ENCODE measurements at places on chromosomes 1 and 21. TPM values are rescaled to one million over a fixed set of nuclear protein-coding genes. Genes with fewer than 3 reads are reported as not detected.

NAXE gene
- 64.4 TPM for total RNA-seq

HOOK1 gene
- 43.3 TPM for total RNA-seq

- H3K4me1 ChIP-seq = no peaks in the 10 kb centered on the region
- no peaks in the 10 kb centered on the region for H3K27me3 ChIP-seq
- no peak overlapping the region for H3K27ac ChIP-seq
- H3K4me3 ChIP-seq = no peak overlapping the region
- DNase-seq = no peak
Observed at GRCh38 chr1:55935236-55935635, 644.1 kb downstream of the PLPP3 start.

DNA sequence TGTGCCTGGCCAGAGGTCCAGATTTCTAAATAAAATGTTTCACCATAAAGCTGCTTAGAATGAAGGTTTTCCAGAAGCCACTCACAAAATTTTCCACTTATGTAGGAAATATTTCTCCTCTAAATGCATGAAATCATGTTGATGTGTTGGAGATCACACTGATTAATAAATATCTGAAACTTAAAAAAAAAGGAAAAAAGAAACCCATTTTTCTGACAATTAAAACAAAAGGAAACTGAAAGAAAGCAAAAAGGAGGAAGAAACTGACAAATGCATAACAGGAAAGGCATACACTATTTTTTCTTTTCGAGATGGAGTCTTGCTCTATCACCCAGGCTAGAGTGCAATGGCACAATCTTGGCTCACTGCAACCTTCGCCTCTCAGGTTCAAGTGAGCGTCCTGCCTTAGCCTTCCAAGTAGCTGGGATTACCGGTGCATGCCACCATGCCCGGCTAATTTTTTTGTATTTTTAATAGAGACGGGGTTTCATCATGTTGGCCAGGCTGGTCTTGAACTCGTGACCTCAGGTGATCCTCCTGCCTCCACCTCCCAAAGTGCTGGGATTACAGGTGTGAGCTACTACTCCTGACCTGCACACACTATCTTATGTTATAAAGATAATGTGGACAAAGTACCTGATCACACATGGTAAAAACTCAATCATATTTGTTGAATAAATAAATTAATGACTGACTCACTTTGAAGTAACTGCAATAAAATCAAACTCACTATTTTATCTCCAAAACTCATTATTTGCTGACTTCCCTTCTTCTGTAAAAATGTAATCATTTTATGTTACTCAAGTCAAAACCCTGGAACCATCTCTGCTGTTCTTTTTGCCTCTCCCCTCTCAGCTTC, 149.8 kb upstream of the NR5A2 start:
- no peaks in the 10 kb centered on the region for H3K36me3 ChIP-seq
- no peaks in the 10 kb centered on the region for H3K27me3 ChIP-seq
- no peak for DNase-seq
- H3K4me3 ChIP-seq = no peak overlapping the region
- no peaks in the 10 kb centered on the region for H3K4me1 ChIP-seq
- no peak overlapping the region for H3K27ac ChIP-seq

DNA sequence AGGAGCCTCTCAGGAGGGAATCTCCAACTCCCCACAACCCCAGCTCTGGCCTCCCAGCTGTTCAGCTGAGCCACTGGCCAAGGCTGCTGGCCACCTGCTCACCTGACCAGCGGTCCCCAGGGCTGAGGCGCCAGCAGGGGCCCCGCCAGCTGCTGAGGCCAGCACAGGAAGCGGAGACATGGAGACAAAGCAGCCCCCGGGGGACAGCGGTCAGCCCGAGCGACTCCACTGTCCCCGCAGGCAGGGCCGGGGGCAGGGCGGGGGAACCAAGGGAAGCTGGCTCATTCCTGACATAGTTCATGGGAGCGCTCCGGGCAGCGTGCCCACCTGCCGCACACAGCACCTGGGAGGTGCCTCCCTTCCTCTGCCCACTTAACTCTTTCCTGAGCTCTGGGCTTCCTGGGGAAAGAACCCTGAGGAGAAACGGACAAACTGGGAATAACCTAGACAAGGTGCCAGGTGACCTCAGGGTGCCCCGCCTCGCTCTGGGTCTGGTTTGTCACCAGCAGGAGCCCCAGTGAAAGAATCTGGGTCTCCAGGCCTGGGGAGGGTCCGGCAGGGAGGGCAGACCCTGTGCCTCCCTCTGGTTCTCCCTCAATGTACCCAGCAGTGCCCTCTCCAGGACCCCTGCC, 10.7 kb downstream of the EPHA2 start:
- peak; percentile 81 for DNase-seq
- H3K4me3 ChIP-seq = no peak overlapping the region
- H3K36me3 ChIP-seq = no peaks in the 10 kb centered on the region
- H3K27me3 ChIP-seq = no peaks in the 10 kb centered on the region
- peaks cover 11% of the 10 kb centered on the region for H3K4me1 ChIP-seq

DNA sequence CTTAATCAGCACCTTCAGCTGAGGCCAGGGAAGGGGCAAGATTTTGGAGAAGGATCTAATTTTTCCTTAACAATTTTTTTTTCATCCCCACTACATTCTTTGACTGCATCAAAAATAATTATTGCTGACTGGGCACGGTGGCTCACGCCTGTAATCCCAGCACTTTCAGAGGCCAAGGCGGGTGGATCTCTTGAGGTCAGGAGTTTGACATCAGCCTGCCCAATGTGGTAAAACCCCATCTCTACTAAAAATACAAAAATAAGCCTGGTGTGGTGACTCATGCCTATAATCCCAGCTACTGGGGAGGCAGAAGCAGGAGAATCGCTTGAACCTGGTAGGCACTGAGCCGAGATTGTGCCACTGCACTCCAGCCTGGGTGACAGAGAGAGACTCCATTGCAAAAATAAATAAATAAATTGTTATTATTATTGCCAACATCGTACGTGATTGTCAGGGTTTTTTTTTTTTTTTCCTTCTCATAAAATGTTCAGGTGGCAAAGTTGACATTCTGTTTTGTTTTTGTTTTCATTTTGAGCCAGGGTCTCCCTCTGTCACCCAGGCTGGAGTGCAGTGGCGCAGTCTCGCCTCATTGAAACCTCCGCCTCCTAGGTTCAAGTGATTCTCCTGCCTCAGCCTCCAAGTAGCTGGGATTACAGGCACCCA, 37.3 kb upstream of the MORC3 start:
- no peak for DNase-seq
- H3K27me3 ChIP-seq = no peaks in the 10 kb centered on the region
- no peak overlapping the region for H3K4me3 ChIP-seq
- no peak overlapping the region for H3K27ac ChIP-seq
- no peaks in the 10 kb centered on the region for H3K4me1 ChIP-seq

DNA sequence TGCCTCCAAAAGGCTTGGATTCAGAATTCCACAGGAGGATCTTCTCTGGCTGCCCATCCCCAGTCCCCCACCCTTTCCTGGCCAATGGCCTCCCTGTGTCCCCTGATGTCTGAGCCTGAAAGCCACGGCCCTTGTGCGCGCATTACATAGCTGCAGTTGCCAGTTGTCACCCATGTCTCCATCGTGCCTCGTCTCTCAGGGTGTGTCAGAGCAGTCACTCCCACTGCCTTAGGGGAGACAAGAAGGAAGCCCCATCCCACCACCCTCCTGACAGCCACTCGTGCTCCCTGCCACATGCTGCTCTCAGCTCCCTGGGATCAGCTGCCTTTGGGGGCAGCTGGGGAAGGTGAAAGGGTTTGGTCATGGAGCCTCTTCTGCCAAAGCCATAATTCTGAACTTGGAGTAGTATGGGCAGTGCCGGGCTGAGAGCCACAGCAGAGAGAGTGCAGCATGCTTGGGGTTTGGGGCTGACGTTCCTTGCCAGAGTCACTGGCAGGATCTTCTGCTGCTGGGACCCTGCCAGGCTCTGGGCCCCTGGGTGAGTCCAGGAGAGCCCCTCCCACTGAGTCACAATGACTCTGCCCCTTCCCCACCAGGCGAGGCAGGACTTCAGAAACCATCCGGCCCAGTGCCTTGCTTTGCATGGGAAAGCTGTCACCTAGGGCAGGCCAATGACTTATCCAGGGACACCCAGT, 285.9 kb upstream of the VAMP3 start:
- H3K27me3 ChIP-seq = no peaks in the 10 kb centered on the region
- H3K4me3 ChIP-seq = no peak overlapping the region
- H3K4me1 ChIP-seq = no peaks in the 10 kb centered on the region
- H3K27ac ChIP-seq = no peak overlapping the region
- no peaks in the 10 kb centered on the region for H3K36me3 ChIP-seq

DNA sequence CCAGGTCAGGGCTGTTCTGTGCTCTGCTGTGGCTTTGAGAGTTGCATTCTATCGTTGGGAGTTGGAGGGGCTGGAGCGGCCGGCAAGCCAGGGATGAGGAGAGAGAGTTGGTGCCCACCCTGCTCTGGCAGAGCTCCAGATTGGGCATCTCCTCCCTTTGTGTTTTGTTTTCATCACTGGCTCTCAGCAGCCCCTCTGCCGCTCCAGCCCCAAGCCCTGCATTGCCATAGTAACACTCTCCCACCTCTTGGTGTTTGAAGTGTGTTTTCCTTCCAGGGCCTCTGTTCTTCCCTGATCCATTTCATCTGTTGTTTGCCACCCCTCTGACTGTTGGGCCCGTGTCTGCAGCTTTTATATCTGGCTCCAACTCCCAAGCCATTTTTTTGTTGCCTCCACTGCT, 152.7 kb downstream of the URB2 start:
- H3K36me3 ChIP-seq = no peaks in the 10 kb centered on the region
- no peaks in the 10 kb centered on the region for H3K27me3 ChIP-seq
- DNase-seq = no peak
- no peak overlapping the region for H3K4me3 ChIP-seq
- no peak overlapping the region for H3K27ac ChIP-seq

- H3K36me3 ChIP-seq = no peaks in the 10 kb centered on the region
- no peak overlapping the region for H3K4me3 ChIP-seq
- DNase-seq = no peak
- no peaks in the 10 kb centered on the region for H3K27me3 ChIP-seq
- no peak overlapping the region for H3K27ac ChIP-seq
Observed at GRCh38 chr1:58991305-58991704, 207.5 kb upstream of the JUN start.

DNA sequence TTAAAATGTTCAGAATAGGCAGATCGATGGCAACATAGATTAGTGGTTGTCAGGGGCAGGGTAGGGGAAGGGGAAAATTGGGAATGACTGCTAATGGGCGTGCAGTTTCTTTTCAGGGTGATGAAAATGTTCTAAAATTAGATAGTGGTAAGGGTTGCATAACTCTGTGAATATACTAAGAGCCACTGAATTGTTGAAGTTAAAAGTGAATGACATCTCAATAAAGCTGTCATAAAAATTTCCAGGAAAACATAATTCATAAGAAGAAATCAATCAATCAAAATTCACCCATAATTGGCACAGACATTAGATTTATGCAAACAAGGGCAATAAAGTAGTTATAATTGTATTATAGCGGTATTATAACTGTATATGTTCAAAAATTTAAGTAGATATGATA, 228.2 kb downstream of the PCP4 start:
- no peaks in the 10 kb centered on the region for H3K27me3 ChIP-seq
- no peaks in the 10 kb centered on the region for H3K4me1 ChIP-seq
- DNase-seq = no peak
- no peak overlapping the region for H3K27ac ChIP-seq
- H3K4me3 ChIP-seq = no peak overlapping the region

DNA sequence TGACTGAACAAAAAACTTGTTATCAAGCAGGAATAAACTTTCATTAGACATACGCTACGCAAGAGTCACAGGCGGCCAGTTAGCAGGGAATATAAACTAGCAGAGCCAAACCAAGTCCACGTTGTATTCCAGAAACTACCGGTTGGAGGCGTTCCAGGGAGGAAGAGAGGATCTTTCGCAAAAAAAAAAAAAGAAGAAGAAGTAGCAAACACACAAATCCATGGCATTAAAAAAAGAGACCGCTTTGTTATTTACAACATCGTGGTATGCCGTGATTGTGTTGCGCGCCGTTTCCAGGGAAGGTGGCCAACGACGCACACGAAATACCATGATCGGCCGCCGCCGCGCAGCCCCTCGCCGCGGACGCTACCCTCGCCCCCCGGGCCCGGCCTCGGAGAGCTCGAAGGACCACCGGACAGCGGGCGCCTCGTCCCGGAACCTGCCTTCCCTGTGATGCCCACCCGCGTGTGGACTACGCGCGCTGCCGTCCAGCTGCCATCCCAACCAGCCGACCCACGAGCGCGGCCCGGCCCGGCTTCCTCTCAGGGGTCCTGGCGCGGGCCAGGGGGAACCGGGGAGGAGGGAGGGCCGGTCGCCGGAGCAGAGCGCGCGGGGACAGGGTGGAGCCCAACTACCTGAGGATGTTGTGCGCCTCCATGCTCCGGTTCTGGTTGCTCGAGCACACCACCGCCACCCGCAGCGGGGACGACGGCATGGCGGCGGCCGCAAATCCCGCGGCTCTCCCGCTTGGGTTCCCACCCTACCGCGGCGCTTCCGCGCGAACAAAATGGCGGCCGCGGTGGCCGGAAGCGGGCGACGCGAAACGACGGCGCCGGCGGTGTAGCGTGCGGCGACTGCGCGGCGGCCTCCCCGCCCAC, 581 bp downstream of the SSU72 start:
- no peak for DNase-seq
- H3K4me3 ChIP-seq = peak overlapping the region; percentile 98
- no peaks in the 10 kb centered on the region for H3K27me3 ChIP-seq
- H3K36me3 ChIP-seq = no peaks in the 10 kb centered on the region
- no peaks in the 10 kb centered on the region for H3K4me1 ChIP-seq
- peak overlapping the region; percentile 93 for H3K27ac ChIP-seq

- H3K27ac ChIP-seq = no peak overlapping the region
- no peaks in the 10 kb centered on the region for H3K27me3 ChIP-seq
- H3K36me3 ChIP-seq = no peaks in the 10 kb centered on the region
- no peak overlapping the region for H3K4me3 ChIP-seq
- H3K4me1 ChIP-seq = no peaks in the 10 kb centered on the region
- DNase-seq = no peak
Observed at GRCh38 chr1:245232931-245233330, 78.1 kb downstream of the KIF26B start.

DNA sequence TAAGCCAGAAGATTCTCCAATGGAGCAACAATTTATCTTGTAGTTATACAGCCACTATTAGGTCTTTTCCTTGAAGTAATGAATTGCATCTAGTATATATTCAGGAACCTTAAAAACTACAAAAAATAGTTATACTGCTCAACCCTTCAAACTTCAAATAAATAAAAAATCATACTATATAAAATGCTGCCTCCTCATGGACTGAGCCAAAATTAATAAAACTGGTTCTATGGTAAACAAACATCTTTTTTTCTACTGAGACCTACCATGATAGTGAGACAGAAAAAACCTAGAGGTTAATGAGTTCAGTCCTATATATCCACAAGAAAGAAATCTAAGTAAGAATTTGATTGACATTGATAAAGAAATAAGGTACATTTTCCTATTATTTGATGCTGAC, 67.7 kb downstream of the GPATCH2 start:
- no peaks in the 10 kb centered on the region for H3K27me3 ChIP-seq
- H3K4me3 ChIP-seq = no peak overlapping the region
- DNase-seq = no peak
- H3K36me3 ChIP-seq = no peaks in the 10 kb centered on the region

GRCh38 chr1:11314959-11315358, 42.0 kb downstream of the UBIAD1 start:
- H3K27ac ChIP-seq = no peak overlapping the region
- H3K4me1 ChIP-seq = no peaks in the 10 kb centered on the region
- no peaks in the 10 kb centered on the region for H3K27me3 ChIP-seq
- no peak for DNase-seq

GRCh38 chr1:60974524-60975372, 107.6 kb upstream of the NFIA start:
- H3K4me1 ChIP-seq = no peaks in the 10 kb centered on the region
- H3K36me3 ChIP-seq = no peaks in the 10 kb centered on the region
- H3K4me3 ChIP-seq = no peak overlapping the region

- no peaks in the 10 kb centered on the region for H3K36me3 ChIP-seq
- DNase-seq = no peak
- H3K27me3 ChIP-seq = no peaks in the 10 kb centered on the region
- H3K4me1 ChIP-seq = no peaks in the 10 kb centered on the region
Observed at GRCh38 chr1:15181564-15181963, 28.0 kb downstream of the TMEM51 start.

All from Peyer's patch (tissue), 4 donors.